ENCODE measurements at places on chromosomes 5 and 9.

DNA sequence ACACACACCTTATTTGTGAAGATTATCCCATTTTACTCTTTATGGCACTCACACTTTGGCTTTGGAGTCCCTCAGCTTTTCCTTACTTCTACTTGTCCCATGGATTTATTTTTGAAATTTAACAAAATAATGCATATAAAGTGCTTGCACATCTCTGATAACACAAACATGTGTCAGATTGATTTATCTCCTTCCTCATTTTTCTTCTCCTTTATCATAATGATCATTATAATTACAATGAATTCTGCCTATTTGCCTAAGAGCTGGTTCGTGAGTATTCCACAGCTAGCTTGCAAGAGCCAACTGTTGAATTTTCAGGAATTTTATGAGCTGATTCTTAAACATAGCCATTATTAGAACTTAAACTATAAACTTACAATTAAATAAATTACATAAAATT, 347.7 kb downstream of the CHSY3 start:
- no peak for DNase-seq

DNA sequence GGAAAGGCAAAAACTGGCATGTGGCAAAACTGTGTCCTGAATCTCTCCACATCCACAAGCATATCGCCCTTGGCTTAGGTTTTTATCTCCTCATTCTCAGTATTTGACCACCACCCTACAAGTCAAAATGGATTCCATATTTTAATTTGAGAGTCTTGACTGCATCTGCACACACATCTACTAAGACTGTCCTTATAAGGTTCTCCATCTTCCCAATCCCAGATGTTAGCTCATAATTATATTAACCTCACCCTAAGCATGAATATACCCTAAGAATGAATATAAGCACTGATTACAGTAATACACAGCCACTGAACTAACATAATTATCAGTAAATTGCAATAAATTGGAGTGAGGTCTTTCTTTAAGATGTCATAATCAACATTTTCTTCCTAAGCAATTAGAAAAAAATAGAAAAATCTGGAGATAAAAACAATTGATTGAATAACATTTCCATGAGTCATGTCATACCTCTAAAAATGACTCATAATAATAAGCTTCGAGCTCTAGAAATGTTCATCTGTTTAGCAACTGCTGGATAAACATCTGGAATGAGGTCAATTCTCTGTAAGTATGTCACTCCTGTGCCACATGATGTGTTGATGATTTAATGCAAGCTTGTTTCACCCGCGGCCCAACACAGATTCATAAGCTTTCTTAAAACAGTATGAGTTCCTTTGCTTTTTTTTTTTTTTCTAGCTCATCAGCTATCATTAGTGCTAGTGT, 39.9 kb upstream of the PAM start:
- DNase-seq = no peak

DNA sequence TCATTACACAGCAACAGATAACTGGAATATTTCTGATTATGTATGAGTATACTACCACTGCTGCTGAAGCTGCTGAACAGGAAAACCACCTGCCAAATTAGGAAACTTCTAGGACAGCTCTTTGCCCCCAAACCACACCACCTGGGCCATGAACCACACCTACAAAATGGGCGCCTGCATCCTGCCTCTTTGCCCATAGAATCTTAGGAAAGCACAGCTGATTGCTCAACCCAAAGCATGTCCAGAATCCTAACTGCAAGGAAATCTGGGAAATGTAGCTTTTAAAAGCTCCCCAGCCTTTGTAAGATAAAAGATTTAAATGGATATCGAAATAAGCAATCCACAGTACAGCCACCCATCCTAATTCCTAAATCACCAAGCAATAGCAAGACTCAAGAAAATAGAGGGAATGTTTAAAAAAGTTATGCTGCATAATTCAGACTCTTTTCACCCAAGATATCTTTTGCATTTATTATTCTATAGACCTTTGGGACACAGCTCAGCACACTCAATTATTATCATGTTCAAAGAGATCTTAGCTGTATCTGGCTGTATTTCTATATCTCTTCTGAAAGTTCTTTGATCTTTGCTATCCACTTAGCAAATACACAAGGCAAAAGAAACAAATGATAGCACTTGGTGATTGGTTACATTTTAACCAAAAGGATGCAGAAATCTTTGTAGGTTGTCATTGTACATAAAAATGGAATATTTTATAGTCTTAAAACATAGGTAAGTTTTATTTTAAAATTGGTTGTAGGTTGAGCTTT, 6.8 kb upstream of the C9orf152 start:
- DNase-seq = no peak

DNA sequence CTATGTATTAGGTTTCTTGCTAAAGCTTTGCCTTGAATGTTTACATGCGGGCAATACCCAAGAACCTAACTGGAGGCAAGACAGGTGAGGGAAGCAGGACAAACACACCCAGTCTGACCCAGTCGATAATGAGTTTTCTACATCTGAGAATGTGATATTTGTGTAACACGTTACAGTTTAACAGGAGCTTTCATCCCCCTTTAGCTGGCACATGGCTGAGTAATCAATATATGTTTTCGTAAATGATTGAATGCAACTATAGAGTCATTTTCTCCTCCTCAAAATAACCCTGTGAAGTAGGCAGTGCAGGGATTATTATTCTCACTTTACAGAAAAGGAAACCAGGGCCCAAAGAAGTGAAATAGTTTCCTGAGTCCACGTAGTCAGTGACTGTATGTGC, 84.7 kb upstream of the HTR4 start:
- no peak for DNase-seq

GRCh38 chr9:137382444-137383080, 40.4 kb downstream of the EXD3 start:
- peak; percentile 43 for DNase-seq

GRCh38 chr5:83199126-83199525, 121.8 kb downstream of the XRCC4 start:
- DNase-seq = no peak

GRCh38 chr9:129995409-129996160, 47.4 kb downstream of the FNBP1 start:
- no peak for DNase-seq

GRCh38 chr5:6280425-6281100, 97.8 kb downstream of the MED10 start:
- no peak for DNase-seq

DNA sequence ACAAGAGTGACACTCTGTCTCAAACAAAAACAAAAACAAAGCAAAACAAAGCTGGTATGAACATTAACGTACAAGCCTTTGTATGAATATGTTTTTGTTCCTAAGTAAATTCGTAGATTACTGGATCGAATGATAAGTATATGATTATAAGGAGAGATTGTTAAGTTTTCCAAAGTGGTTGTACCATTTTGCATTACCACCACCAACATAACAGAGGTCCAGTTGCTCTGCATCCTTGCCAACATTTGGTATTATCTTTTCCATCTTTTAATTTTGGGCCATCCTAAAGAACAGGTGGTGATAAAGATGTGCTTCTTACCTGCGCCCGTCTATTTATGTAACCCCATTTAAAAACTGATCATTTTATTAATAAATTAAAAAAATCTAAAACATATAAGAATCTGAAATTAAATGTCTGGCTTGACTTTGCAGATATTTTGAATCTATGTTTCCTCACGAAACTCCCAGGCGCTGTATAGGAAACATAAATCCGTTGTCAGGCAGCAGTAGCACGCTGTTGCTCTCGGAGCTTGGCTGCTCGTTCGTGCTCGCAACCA, 593 bp upstream of the NAA35 start:
- DNase-seq = no peak

GRCh38 chr9:123584202-123585176, 228.5 kb downstream of the CRB2 start:
- no peak for DNase-seq

DNA sequence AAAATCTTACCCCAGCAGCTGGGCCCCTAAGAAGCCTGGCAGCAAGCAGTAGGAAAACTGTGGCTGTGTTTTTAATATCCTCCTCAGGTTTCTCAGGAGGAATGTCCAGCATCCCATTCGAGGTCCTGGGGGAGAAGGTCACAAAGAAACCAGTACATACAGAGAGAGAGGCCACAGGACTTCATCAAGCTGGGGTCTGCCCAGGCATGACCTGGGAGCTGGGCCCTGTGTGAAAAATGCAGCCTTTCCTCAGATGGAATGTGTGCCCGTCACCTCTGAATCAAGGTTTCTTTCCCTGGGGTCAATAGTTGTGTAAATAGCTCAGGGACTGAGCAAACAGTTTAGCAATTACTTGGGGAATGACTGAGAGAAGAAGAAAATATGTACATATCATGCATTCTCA, 33.9 kb upstream of the RAD23B start:
- DNase-seq = peak; percentile 26

- DNase-seq = no peak
These were observed 23.1 kb downstream of the JAK2 start for GRCh38 chr9:5008202-5008601.

DNA sequence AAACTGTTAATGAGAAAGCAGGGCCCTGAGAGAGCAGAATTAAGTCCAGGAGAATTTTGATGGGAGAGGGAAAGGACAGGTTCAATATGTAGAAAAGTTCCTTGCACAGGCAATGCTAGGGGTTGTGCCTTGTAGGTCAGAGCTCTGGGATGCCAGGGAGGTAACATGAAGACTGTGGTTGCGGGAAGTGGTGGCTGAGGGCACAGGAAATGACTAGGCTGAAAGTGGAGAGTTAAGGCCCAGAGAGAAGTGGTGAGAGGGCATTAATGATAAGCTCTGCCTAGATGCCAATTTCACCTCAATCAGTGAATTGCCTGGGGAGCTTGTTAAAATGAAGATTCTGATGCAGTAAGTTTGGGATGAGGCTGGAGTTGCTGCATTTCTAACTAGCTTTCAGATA, 31.5 kb upstream of the PPP3R2 start:
- DNase-seq = no peak

DNA sequence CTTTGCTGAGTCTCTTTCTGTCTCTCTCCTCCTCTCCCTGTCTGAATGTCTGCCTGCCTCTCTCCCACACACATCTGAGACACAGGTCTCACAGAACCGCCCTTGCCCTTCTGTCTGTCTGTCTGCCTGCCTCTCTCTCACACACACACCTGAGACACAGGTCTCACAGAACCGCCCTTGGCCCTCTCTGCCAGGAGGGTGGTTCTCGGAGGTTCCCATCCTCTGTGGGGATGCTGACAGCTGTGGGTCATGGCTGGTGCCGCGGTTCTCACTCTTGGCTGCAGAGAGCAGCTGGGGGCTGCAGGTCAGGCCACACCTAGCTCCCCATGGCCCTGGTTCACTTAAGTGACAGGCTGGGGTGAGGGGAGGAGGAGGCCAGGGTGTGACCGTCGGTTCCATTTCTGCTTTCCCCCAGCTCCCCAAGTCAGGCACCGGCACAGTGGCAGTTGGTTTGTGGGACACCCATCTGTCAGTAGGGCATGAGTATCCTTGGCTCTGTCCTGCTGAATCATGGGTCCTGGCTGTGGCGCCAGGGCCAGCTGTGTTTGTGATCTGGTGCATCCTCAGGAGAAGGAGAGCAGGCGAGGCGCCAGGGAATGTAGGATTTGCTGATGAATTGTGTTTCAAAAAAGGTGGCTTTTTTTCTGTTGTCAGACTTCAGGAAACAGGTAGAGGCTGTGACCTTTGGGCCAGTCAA, 42.3 kb upstream of the CLPTM1L start:
- DNase-seq = no peak

- DNase-seq = no peak
These were observed 9.0 kb upstream of the FBP2 start for GRCh38 chr9:94602666-94603065.

DNA sequence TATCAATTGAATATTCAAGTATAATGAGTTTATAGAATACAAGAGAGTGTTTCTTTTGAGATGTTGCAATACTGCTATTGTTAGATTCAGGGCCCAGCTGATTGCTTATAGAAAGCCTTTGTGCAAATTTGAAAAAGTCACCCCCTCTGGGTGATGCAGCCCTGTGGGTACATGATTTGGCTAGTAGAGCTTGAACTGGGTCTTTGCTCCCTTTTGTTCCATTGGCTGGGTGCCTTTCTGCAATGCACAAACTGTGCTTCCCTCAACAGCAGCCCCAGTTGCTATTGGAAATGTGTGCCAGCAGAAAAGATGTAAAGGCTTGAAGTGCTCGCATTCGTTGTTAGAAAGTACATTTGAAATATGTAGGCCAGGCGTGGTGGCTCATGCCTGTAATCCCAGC, 61.8 kb upstream of the CEMIP2 start:
- DNase-seq = no peak

DNA sequence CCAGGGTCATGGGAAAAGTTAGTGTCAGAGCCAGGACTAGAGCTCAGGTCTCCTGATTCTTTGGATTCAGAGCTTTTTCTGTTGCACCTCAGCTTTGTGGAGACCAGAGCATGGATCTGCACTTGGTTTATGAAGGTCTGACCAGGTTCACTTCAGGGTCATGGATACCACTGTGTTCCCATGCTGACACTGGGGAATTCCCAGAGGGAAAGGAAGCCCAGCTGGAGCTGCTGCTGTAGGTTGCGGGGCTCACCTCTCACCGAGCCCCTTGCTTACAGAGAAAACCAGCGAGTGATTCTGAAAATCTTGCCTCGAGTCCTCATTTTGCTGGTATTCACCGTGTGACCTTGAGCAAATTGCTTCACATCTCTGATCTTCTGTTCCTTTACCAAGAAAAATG, 83.0 kb downstream of the RGS3 start:
- no peak for DNase-seq

DNA sequence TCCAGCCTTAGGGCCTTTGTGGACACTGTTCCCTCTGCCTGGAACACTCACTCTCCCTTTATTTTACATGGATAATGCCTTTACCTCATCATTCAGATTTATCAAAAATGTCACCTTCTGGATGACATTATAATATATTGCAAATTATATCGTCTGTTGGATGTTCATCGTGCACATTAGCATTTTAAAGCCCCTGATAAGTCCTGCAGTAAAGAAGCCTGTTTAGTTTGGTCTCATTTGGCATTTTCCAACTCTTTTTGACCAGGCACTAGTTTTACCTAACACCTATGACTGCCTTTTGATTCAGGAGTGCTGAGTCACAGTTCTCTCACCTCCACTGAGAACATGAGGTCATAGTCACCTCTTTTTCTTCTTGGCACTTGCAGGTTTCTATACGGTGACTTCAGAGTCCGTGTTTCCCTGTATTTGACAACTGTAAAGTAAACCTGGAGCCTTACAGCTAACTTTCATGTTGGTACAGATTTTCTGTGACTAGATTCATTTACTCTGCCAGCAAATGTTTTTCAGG, 57.7 kb upstream of the STC2 start:
- DNase-seq = no peak
